GM23338 (cell line): ENCODE measurements at places on chromosomes 11 and 22. TPM values are rescaled to one million over a fixed set of nuclear protein-coding genes. Genes with fewer than 3 reads are reported as not detected.

Gene PLA2G3
- 15.3 and 18.0 TPM in 2 replicates for polyA plus RNA-seq

Gene GLB1L2
- 2.9 and 3.3 TPM in 2 replicates for polyA plus RNA-seq

Gene TIGD3
- 1.2 and 1.5 TPM in 2 replicates for polyA plus RNA-seq

Gene BRD1
- 12.3 and 13.1 TPM in 2 replicates for polyA plus RNA-seq

Gene CRYBA4
- polyA plus RNA-seq: 1.2 and 1.5 TPM in 2 replicates

Gene TCN1
- polyA plus RNA-seq: not detected in 2 replicates

Gene SLC17A6
- polyA plus RNA-seq: 0.31 and 0.38 TPM in 2 replicates
